Neural progenitor cell (in vitro differentiated cells): ENCODE measurements at places on chromosomes 3 and 15. TPM values are rescaled to one million over a fixed set of nuclear protein-coding genes. Genes with fewer than 3 reads are reported as not detected.

DNA sequence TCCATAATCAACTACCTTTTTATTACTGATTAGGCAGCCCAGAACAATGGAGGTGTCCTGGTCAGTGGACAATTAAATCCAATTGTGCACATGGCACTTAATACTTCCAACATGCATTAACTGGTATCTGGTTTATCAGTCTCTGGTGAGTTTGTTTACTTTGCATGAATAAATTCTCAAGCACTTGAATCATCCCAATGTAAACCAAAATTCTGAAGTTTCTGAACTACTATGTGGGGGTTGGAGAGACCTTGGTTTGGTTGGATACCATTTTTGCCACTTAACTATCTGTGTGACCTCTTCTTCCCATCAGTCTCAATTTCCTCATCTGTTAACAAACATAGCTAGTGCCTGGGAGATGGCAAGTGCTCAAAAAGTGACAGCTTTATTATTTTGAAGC, 70.5 kb upstream of the MAP4 start:
- H3K4me3 ChIP-seq = no peak overlapping the region
- H3K36me3 ChIP-seq = no peaks in the 10 kb centered on the region
- H3K4me1 ChIP-seq = peaks cover 9% of the 10 kb centered on the region

DNA sequence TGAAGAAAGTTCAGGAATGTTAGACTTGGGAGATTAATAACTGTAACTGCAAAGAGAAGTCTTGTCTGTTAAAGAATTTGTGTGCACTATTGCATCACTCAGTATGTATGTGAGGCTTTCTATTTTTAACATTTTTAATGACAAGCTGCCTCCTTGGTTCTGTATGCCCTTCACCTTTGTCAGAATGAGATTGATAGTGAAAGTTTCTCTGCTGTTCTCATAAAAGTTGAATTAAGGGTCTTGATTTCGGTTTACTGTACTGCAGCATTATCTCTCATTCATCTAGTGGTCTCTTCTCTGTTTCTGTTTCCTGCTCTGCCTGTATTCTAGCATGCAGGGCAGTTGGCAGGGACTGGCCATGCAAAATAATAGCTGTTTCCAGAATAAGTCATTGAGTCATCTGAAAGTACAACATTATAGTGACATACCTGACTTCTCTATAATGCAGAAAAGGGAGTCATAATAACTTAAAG, 454.9 kb downstream of the IL5RA start:
- no peaks in the 10 kb centered on the region for H3K36me3 ChIP-seq
- no peaks in the 10 kb centered on the region for H3K27me3 ChIP-seq
- no peak for DNase-seq
- H3K4me1 ChIP-seq = peaks cover 4% of the 10 kb centered on the region
- no peak overlapping the region for H3K27ac ChIP-seq

DNA sequence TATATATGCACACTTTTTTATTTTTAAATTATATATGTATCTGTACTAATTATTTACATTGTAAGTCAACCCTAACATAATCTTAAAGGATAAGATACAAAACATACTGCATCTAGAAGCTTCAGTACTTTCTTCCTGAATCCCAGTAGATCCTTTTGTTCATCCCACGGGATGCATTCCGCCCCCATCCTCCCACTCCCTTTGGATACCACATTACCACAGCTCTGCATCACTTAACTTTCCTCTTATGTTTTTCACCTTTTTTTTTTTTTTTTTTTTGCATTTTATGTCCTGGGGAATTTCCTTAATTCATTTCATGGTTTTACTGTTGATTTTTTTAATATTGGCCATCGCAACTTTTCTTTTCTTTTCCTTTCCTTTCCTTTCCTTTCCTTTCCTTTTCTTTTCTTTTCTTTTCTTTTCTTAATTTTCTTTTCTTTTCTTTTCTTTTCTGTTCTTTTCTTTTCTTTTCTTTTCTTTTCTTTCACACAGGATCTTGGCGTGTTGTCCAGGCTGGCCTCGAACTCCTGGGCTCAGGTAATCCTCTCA, 3.0 kb downstream of the OPA1 start:
- no peaks in the 10 kb centered on the region for H3K27me3 ChIP-seq
- no peak overlapping the region for H3K4me3 ChIP-seq

DNA sequence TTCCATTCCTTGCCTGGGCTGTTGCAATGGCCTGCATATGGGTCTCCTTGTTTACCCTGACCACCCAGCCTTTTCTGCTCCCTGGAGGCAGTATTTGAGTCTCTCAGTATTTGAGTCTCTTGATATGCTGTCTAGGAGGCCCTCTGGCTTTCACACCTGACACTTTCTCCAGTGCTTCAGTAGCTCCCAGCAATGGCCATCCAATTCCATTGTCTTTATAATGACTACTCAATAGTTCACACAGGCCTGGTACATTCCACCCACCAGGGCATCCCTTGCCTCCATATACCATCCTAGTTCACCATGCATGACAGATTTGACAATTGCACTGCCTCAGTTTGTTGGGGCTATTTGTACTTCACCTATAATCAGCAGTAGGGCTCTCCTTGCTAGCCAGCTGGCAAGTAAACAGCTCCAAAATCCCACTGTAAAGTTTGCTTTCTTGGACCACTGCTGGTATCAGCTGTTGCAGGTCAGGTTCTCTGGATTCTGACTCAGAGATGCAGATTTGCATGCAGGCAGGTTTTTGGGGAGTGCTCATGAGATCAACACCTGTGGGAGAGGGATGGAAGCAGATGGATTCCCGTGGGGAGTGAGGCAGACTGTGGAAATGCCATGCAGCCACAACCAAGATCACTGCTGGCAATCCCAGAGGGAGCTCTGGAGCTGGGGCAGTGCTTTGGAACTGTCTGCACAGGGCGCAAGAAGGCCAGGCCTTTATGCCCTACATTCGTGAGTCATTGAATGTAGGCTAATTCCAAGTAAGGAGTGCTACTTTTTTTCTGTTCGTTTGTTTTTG, 19.1 kb upstream of the XIRP1 start:
- no peaks in the 10 kb centered on the region for H3K36me3 ChIP-seq
- DNase-seq = no peak
- no peaks in the 10 kb centered on the region for H3K27me3 ChIP-seq
- no peak overlapping the region for H3K4me3 ChIP-seq

The MLF1 gene
- 25.4 and 37.0 TPM in 2 replicates for total RNA-seq

The LSAMP gene
- 13.3 and 18.0 TPM in 2 replicates for total RNA-seq

The SLC28A2 gene
- not detected in 2 replicates for total RNA-seq

The EPB42 gene
- total RNA-seq = not detected in 2 replicates
